ENCODE measurements at places on chromosomes 6 and 20.

- peak; percentile 24 for DNase-seq
These were observed 81.2 kb downstream of the ASXL1 start for GRCh38 chr20:32439132-32439829.

DNA sequence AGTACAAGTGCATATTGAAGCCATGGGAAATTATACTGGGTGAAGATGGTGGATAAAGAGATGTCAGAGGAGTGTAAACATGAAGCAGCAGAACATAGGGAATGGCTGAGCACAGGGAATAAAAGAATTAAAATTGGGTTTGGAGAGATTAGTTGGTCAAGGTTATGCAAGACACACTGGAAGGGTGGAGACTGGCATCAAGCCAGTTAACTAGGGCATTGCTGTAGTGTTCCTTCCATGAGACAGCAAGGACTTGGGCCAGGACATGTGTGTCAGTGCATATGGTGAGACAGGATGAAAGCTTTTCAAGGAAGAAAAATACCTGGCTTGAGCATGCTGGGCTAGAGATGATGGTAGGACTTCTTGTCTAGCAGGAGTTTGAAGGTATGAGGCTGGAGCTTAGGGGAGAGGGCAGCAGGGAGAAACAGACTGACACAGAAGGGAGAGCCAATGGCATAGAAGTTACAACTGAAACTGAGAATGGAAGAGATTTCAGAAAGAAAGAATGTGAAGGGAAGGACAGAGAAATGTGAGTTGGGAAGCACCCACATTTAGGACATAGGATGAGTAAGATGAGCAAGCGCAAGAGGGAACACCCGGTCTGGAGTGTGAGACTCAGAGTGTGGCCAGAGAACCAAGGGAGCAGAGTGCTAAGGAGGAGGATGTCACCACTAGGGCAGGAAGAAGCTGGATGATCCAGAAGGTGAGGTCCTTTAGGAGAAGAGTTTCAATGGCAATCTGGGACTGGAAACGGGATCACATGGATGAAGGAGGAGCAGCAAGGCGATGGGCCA is 14.5 kb upstream of the TMEM170B start:
- no peak for DNase-seq

DNA sequence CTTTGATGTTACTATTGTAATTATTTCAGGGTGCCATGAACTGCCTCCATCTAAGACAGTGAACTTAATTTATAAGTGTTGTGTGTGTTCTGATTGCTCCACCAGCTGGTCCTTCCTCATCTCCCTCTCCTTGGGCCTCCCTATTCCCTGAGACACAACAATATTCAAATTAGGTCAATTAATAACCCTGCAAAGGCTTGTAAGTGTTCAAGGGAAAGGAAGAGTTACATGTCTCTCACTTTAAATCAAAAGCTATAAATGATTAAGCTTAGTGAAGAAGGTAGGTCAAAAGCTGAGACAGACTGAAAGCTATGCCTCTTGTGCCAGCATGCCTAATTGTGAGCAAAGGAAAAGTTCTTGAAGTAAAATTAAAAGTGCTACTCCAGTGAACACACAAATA is 35.5 kb upstream of the TMEM217 start:
- DNase-seq = no peak

GRCh38 chr6:64012351-64013001 is 376.9 kb downstream of the PHF3 start:
- DNase-seq = no peak

DNA sequence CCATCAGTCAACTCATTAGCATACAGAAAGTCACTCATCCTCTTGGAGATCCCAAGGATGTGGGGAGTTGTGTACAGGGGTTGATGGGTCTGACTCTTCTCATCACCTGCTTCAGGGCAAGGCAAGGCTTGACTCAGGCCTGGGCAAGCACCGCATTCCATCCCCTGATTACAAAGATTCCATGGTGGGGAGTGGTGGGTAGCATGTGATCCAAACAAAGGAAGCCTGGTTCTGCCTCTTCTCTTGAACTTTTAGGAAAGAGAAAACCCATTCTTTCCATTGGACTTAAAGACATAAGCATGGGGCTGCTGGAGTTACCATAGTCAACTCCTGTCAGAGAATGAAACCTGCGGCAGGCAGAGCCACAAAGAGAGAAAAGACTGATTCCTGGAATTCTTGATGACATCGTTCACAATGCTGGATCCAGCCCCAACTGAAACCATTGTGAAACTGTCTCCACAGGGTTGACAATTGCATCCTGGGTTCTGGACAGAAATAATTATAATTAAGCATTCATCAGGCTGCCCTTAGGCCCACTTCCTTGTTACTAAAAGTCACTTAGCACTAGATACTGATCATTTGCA is 235.8 kb upstream of the KCNG1 start:
- DNase-seq = no peak

- no peak for DNase-seq
These were observed 217.8 kb downstream of the EPM2A start for GRCh38 chr6:145517492-145517891.

DNA sequence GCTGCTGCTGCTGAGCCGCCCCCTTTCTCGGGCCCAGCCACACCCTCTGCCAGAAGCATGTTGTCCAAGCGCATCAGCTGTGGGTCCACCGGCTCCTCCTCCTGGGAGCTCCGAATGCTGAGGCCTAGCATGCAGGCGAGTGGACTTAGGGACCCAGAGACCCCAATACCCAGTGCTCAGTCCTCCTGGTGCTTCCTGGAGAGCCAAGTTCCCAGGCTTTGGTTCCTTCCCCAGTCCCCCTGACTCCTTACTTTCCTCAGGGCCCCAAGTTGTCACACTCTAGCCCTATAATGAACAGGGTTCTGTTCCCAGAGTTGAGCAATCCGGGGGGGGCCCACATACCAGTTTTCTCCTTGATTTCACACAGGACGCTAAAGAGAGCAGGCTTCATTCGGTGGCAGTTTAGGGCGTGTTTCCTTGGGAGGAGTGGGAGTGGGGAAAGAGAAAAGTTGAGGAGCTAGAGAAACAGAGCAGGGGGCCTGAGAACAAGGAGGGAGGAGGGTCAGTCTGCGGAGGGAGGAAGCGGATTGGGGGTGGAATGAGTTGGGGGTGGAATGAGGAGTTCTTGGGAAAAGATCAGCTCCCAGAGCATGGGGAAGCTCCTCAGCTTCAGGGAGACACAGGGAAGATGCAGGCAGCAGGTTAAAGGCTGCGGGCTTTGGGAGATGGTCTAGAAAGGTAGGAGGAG is 1.5 kb downstream of the PBX2 start:
- no peak for DNase-seq

DNA sequence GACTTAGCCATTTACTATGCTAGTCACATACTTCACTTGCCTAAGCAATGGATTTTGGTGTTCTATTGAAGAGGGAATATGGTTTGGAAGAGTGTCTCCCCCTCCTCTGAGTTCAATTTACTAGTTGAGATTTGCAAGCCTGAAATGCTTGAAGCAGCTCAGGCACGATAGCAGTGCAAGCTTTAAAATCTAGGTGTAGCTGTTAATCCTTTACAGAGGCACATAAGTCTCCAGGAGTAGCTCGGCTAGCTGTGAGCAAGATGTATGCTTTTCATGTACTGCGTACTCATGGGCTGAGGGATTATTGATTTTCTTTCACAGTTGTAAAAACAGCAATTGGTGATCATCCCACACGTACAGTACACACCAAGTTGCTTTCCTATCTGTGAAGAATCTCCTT is 726 bp downstream of the FLRT3 start:
- DNase-seq = no peak
